ENCODE measurements at places on chromosomes 5 and 9.

- DNase-seq: no peak
Measured at GRCh38 chr5:158925314-158925713, 174.4 kb downstream of the EBF1 start.

DNA sequence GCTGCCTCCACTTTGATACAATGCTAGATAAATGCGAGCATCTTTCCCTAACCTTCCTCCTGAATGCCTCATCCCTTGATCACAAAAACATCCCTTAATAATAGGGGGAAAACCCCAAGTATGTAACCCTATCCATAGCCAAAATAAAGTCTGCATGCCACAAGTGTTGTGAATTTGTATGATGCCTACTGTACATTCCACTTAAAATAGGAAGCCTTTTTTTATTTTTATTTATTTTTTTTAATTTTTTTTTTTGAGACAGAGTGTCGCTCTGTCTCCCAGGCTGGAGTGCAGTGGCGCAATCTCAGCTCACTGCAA lies 207.0 kb downstream of the AOPEP start:
- no peak for DNase-seq

GRCh38 chr9:18569941-18570630 lies 96.1 kb downstream of the ADAMTSL1 start:
- DNase-seq: no peak

- no peak for DNase-seq
Measured at GRCh38 chr5:111976705-111977435, 219.9 kb upstream of the NREP start.

- DNase-seq: no peak
Measured at GRCh38 chr9:656926-657568, 184.4 kb upstream of the DMRT1 start.

DNA sequence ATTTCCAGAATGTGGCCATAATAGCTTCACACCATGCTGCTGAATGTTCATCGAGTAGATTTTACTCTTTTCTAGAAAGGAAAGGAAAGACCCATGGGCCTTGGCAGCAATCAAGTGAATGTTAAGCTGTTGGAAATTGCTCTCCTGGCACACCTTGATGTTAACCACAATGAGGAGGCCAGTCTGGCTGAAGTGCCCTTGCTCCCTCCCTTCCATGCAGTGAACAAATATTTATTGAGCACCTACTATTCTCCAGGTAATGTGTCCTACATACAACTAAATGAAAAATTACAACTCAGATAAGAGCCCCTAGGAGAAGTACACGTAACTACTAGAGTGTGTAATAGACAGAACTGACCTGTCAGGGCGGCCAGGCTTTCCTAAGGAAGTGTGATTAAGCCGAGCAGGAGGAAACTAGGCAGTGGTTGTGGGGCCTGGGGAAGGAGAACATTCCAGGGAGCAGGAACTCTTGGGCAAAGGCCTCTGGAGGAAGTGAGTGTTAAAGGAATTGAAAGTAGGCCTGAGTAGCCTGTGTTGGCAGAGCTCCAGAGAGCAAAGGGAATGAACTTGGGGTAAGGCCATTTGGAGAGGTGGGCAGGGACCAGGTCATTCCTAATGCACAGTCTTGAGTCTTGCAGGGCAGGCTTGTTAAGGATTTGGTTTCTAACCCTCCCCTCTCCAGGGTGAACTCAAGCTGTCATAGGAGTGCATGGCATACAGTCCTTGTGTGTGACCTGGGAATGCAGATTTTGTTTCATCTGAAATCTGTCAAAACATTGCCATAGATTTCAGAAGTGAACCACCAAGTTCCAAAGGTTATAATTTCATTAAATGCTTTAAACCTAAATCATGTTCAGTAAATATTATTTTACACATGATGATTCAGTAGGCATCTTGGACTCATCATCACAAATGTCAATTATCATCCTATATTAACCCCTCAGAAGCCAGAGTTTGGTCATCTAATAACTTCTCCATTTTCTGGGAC lies 9.0 kb upstream of the ZSWIM6 start:
- DNase-seq: no peak

GRCh38 chr9:91502913-91503672 lies 79.5 kb upstream of the NFIL3 start:
- DNase-seq: no peak

GRCh38 chr5:129664336-129664937 lies 83.5 kb upstream of the MINAR2 start:
- DNase-seq: peak; percentile 12

DNA sequence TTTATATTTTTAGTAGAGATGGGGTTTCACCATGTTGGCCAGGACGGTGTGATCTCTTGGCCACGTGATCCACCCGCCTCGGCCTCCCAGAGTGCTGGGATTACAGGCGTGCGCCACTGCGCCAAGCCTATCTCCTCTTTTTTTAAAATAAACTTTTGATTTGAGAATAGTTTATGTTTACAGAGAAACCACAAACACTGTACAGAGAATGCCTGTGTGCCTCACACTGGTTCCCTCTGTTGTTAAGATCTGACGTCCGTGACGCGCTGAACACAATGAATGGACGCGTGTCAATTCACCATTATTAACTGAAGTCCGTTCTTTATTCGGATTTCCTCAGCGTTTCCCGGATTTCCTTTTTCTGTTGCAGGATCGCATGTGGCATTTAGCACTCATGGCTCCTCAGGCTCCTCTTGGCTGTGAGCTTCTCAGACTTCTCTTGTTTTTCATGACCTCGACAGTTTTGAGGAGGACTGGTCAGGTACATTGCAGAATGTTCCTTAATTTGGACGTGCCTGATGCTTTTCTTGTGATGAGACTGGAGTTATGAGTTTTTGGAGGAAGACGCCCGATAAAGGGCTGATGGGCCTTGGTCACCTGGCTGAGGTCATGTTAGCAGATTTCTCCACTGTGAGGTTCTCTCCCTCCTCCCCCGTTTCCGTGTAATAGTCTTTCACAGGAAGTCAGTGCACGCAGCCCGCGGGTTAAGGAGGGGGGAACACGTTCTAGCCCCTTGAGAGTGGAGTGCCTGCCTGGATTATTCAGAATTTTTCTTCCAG lies 69.6 kb downstream of the ANKRD33B start:
- DNase-seq: no peak

- DNase-seq: no peak
Measured at GRCh38 chr5:36323926-36324781, 22.5 kb upstream of the RANBP3L start.

DNA sequence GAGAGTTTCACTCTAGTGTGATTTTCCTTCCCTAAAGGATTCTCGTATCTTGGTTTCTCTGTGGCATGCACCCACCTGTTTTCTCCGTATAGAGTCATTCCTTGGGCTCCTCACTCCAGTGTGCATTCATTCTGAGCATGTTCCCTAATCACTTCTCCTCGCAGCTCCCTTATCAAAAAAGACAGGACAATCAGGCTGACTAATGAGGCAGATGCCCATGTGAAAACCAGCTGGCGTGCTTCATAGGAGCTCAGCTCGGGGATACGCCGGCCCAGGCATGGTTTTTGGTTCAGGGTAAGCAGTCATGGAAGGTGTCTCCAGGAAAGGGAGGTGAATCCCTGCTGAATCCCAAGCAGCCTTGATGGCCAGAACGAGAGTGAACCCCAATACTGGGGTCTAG lies 41.2 kb upstream of the INSYN2B start:
- DNase-seq: no peak

- DNase-seq: no peak
Measured at GRCh38 chr5:144308906-144309670, 138.4 kb downstream of the KCTD16 start.

DNA sequence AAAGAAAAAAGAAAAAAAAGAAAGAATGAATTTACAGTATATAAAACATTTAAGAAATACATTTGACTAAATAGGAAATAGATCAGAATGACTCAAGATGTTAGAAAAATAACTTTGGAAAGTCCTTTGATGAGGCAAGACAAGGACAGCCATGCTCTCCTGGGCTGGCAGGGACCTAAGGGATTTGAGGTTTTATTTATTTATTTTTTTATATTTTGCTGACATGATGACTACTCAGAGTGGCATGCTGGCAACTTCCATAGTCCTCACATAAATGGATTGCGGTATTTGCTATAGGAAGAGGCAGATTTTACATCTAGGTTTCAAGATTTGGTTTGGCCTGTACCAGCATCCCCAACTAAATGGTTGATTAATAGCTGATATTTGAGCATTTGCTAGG lies 17.7 kb downstream of the SLC28A3 start:
- no peak for DNase-seq

DNA sequence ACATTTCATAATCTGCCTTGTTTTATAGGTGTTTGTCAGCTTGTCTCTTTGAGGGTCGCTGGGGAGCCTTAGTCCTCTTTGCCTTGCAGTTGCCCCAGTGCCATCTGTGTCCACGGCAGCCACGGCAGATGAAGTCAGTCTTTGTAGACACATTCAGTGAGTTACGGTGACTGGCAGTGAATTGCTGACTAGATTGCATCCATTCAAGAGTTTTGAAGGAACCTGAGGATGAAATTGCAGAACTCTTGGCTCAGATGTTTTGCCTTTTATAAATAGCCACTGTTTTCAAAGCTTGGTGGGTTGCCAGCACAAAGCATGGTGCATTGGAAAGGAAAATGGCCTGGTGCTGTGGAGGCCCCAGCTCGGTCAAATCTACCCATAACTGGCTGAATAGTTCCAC lies 125.6 kb downstream of the TRIO start:
- no peak for DNase-seq

GRCh38 chr9:100601216-100601615 lies 23.3 kb downstream of the CAVIN4 start:
- no peak for DNase-seq

DNA sequence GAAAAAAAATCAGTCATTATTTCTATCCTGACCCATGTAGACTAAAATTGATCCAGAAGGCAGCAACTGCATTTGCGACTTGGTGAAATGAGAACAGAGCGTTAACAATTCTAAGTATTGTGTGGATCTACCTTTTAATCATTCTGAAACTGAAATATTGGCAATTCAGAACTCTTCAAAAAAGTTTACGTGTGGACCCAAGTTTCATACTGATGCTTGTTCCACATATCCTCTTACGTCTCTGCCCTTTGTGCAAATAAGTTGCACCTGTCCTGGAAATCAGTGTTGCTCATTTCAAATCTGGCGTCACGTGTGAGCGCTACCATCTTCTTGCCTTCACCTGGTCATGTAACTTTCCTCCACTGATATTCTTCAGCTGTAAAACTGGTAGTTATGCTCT lies 74.7 kb downstream of the NTRK2 start:
- DNase-seq: no peak

GRCh38 chr5:140372971-140373487 lies 13.0 kb downstream of the SLC4A9 start:
- peak; percentile 29 for DNase-seq

DNA sequence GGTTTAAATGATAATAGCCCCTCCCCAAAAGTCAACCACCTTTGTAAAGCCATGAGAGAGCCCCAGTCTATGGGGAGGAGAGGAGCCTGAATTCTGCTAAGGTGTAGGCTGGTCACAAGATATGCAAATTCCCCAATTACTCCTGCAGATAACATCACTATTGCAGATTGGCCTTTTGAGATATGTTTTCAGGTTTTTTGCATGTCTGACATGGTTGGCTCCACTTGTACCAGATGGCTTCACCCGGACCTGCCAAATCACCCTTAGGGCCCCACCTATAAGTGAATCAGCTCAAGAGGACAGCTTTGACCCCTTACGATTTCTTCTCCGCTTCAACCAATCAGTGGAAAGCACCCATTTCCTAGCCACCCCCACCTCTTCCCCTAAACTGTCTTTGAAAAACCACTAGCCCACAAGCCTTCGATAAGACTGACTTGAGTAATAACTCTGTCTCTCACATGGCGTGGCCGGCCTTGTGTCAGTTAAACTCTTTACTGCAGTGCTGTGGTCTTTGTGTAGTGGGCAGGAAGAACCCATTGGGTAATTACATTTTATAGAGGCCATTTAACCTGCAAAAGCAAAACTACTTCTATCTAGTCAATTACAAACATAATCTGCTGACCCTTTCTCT lies 69.7 kb downstream of the PRLR start:
- no peak for DNase-seq

- no peak for DNase-seq
Measured at GRCh38 chr9:101527066-101527465, 6.6 kb upstream of the RNF20 start.

DNA sequence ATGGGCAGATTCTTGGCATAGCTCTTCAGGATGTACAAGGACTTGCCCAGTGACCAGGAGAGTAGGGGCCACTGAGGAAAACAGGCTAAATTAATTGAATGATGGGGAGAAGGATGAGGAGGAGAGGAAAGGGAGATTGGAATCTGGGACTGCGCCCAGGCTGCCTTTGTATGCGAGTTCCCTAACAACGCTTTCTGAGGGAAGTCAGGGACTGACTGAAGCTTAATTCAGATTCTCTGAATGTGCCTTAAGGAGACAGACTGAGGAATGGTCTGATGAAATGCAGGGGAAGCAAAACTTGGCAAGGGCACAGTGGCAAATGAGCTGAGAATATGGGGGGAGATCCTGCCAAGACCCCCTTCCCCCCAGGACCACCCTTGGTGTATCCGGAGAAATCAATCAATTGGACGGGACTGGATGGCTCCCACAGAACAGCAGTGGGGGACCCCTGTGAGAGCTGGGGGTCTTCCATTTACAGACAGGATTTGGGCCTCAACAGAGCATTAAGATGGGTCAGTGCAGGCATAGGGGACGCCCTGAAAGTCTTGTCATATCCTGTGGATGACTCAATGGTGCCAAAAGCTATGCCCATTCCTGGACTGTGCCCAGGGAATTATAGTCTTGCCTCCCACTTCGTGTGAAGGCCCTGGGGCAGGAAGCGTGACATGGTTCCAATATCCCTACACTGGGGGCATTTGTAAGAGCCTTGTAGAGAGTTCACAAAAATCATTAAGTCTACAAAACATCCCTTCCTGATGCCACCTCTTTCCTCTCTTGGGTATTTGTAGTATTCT lies 215.5 kb upstream of the TNC start:
- no peak for DNase-seq

GRCh38 chr5:43889233-43889632 lies 286.3 kb downstream of the NNT start:
- no peak for DNase-seq

GRCh38 chr5:116719106-116719505 lies 144.5 kb upstream of the SEMA6A start:
- DNase-seq: no peak

- peak; percentile 91 for DNase-seq
Measured at GRCh38 chr9:132079391-132080091, at the start of gene MED27. MED27 (minus strand) TSS chr9:132079867; CDS start chr9:132079844, 23 bp downstream.

All from activated T-cell treated with anti-CD3 and anti-CD28 coated beads, Interleukin-2, amount 50 U/mL, for 4 hours (primary cell).